ENCODE measurements at places on chromosomes 2 and 18. TPM values are rescaled to one million over a fixed set of nuclear protein-coding genes. Genes with fewer than 3 reads are reported as not detected.

VIL1 gene
- total RNA-seq: not detected

RAX gene
- total RNA-seq: not detected

GRCh38 chr18:9380101-9380500 is 45.5 kb downstream of the TWSG1 start:
- DNase-seq: no peak

DNA sequence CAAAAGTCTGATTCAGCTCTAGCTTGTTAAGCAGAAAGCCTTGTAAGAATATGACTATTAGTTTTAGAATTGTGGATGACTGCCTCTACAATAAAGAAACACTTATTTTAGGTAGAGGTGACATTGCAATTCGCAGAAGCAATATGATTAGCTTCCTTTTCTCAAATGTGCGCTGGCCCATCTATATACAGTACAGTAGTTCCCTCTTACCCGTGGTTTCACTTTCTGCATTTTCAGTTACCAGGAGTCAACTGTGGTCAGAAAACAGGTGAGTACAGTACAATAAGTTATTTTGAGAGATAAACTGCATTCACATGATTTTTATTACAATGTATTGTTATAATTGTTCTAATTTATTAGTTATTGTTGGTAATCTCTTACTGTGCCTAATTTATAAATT is 405.1 kb downstream of the GPD2 start:
- DNase-seq: no peak

DNA sequence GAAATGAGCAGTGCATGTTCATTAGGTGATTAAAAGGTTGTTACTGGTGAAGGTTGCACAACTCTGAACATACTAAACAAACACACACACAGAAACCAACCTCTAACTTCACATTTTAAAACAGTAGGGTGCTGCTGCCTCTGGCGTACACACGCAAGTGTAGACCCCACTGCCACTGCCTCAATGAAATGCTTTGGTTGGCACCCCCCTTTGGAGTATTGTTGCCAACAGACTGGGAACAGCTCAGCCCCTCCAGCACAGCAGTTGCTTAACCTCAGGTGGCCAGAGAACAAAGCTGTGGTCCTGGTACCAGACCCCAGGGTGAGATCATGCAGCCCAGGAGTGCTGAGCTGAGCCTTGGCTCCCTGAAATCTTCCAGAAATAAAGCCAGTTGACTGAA is 138.6 kb downstream of the TMEM18 start:
- no peak for DNase-seq

RSAD2 gene
- 6.9 TPM for total RNA-seq

- DNase-seq: no peak
Measured at GRCh38 chr2:42961961-42962360, 169.6 kb upstream of the HAAO start.

- DNase-seq: no peak
Measured at GRCh38 chr2:236047886-236048540, 120.2 kb downstream of the GBX2 start.
